ENCODE measurements at places on chromosomes 16 and 17. TPM values are rescaled to one million over a fixed set of nuclear protein-coding genes. Genes with fewer than 3 reads are reported as not detected.
A peak's percentile ranks its signal among the peaks of the same experiment; 100 is the strongest.

- H3K27ac ChIP-seq = peak overlapping the region; percentile 79
- no peak overlapping the region for H3K4me3 ChIP-seq
- peak; percentile 50 for DNase-seq
- H3K4me1 ChIP-seq = peaks cover 25% of the 10 kb centered on the region
- H3K27me3 ChIP-seq = no peaks in the 10 kb centered on the region
These were observed 10.0 kb upstream of the PHLPP2 start for GRCh38 chr16:71734511-71734910.

- H3K4me3 ChIP-seq = no peak overlapping the region
- H3K27me3 ChIP-seq = no peaks in the 10 kb centered on the region
- no peak overlapping the region for H3K27ac ChIP-seq
- no peaks in the 10 kb centered on the region for H3K36me3 ChIP-seq
- no peaks in the 10 kb centered on the region for H3K4me1 ChIP-seq
These were observed 549.4 kb upstream of the CDH5 start for GRCh38 chr16:65817066-65817465.

GRCh38 chr17:50779747-50780353 lies 12.5 kb upstream of the ANKRD40CL start:
- H3K36me3 ChIP-seq = no peaks in the 10 kb centered on the region
- H3K27me3 ChIP-seq = no peaks in the 10 kb centered on the region
- DNase-seq = no peak
- no peaks in the 10 kb centered on the region for H3K4me1 ChIP-seq
- no peak overlapping the region for H3K4me3 ChIP-seq

DNA sequence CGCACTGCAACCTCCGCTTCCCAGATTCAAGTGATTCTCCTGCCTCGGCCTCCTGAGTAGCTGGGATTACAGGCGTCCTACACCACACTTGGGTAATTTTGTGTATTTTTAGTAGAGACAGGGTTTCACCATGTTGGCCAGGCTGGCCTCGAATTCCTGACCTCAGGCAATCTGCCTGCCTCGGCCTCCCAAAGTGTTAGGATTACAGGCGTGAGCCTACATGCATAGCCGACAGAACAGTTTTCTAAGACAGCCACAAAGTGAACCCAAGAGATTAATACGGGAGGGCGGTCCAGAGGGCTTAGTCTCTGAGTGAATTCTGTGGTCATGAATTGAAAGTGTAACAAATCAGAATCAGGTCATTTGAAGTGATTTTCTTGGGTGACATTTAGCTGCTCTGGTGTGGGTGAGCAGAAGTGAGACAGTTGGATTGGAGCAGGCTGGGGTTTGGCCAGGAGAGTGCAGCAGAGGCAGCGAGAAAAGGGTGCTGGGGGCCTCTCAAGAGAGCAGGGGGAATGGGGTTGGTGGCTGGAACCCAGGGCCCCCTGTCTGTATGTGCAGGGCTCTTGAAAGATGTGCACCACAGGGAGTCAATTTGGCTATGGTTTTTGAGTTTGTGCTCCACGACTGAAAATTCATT lies 231.4 kb upstream of the WSCD1 start:
- no peaks in the 10 kb centered on the region for H3K36me3 ChIP-seq
- H3K27ac ChIP-seq = no peak overlapping the region
- H3K4me3 ChIP-seq = no peak overlapping the region
- H3K27me3 ChIP-seq = no peaks in the 10 kb centered on the region
- no peaks in the 10 kb centered on the region for H3K4me1 ChIP-seq
- no peak for DNase-seq

DNA sequence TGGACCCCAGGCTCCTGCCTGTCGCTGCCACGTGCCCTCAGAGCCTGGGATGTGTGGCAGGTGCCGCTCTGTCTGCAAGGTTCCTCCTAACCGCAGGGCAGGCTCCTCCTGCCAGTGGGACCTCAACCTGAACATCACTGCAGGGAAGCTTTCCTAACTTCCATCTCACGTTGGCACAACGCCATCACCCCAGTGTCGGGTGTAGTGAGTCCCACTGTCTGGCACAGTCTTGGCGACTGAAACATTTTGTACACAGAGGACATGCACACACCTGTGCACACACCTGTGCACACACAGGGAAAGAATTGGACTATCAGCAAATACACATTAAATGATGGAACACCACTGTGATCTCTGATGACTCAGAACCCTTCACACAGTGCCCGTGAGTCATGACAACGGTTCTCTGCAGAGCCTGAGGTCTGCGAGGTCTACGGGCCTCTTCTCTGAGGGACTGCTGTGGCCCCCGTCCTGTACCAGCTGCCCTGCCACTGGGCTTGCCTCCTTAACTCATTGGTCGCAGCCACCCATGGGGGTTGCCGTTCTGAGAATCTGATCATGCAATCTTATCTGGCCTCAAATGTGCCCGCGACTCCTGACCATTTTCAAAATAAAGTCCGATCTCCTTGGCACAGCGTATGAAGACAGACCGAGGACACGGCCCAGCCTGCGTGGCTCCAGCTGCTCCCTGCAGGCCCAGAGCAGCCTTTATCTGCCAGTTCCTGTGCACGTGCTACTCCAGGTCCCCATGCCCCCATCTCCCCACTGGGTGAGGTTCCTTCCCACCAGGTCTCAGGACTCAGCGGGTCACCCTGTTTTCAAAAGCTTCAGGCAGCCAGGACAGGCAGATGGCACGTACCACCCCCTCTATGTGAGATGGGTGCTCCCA lies 7.6 kb downstream of the CCDC57 start:
- H3K36me3 ChIP-seq = peaks cover 2% of the 10 kb centered on the region
- peak overlapping the region; percentile 96 for H3K27ac ChIP-seq
- no peak overlapping the region for H3K4me3 ChIP-seq
- no peaks in the 10 kb centered on the region for H3K27me3 ChIP-seq
- peaks cover 15% of the 10 kb centered on the region for H3K4me1 ChIP-seq

The ABCC12 gene
- not detected for total RNA-seq

The IKZF3 gene
- 2.8 TPM for total RNA-seq

The BICDL2 gene
- total RNA-seq = 10.6 TPM

The EME1 gene
- total RNA-seq = 48.5 TPM

- no peak for DNase-seq
- H3K27me3 ChIP-seq = no peaks in the 10 kb centered on the region
- H3K4me3 ChIP-seq = no peak overlapping the region
- no peaks in the 10 kb centered on the region for H3K36me3 ChIP-seq
- H3K4me1 ChIP-seq = no peaks in the 10 kb centered on the region
These were observed 35.0 kb upstream of the HSBP1 start for GRCh38 chr16:83772806-83773205.

The CRYM gene
- total RNA-seq = not detected

- H3K27me3 ChIP-seq = no peaks in the 10 kb centered on the region
- H3K4me1 ChIP-seq = peaks cover 9% of the 10 kb centered on the region
- no peak overlapping the region for H3K4me3 ChIP-seq
- H3K36me3 ChIP-seq = no peaks in the 10 kb centered on the region
These were observed 148.7 kb downstream of the GRIN2A start for GRCh38 chr16:10033556-10033955.

The NHLRC4 gene
- not detected for total RNA-seq

DNA sequence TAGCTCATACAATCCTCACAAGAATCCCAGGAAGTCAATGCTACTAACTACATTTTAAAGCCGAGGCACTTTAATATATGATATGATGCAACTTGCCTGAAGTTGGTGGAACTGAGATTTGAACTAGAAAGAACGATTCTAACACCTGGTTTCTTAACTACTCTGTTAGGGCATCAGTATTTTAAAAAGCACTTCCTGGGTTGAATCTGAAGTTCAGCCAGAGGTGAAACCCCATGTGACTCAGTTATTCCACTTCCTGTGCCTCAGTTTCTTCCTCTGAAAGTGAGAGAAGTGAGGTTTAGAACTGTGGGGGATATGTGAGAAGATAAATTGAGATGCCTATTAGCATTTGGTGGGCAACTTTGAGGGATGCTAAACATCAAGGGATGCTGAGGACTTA lies 129.4 kb upstream of the ANKFN1 start:
- no peak overlapping the region for H3K4me3 ChIP-seq
- H3K4me1 ChIP-seq = no peaks in the 10 kb centered on the region
- H3K36me3 ChIP-seq = no peaks in the 10 kb centered on the region
- no peak for DNase-seq
- H3K27me3 ChIP-seq = peaks cover 1% of the 10 kb centered on the region

- H3K36me3 ChIP-seq = no peaks in the 10 kb centered on the region
- DNase-seq = no peak
- H3K4me1 ChIP-seq = peaks cover 12% of the 10 kb centered on the region
These were observed 906 bp upstream of the FOXL1 start for GRCh38 chr16:86577314-86577971.

The TMEM220 gene
- total RNA-seq = not detected

DNA sequence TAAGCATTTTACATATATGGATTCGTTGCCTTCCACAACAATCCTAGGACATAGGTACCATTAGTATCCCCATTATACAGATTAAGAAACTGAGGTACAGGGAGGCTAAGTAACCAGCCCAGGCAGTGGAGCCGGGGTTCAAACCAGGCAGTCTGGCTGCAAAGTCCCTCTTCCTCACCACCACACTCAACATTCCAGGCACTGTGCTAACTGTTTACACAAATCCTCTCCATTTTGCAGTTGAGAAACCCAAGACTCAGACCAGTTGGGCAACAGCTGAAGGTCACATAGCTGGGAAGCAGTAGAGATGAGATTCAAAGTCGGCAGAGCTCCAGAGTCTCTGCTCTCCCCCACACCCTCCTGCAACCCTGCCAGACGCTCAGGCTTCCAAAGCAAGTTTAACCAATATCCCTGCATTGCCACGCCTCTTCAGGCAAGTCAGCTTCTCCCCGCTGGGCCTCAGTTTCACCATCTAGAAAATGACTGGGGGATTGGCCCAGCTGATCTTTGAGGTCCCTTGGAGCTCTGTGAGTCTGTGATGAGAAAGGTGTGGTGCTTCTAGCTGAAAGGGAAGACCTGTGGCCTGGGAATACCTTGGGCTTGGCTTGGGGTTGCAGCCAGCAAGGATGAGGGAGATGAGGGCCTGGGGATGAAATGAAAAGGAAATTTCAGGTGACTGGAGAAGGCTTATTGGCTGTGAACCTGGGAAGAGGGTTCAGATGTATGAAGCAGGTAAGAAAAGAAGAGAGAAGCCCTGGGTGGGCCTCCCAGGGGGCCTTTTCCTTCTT lies 14.0 kb downstream of the CCR7 start:
- no peak overlapping the region for H3K4me3 ChIP-seq
- peak; percentile 67 for DNase-seq
- H3K27ac ChIP-seq = peak overlapping the region; percentile 65
- H3K27me3 ChIP-seq = no peaks in the 10 kb centered on the region
- H3K36me3 ChIP-seq = no peaks in the 10 kb centered on the region

DNA sequence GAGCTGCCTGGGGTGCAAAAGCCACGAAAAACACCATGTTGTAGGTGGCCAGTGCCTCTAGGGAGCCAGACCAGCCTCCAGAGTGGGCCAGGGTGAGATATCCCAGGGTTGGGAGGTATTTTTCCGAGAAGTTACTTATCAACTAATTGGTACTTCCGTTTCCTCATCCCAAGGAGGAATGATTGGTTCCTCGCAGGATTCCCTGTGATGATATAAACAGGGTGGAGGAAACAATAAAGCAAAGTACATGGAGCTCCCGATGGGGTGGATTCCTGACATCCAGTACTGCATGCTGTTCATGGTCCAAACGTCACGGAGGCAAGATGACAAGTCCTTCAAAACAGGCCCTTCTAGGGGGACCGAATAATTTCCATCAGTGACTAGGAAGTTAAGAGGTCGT lies 39.4 kb upstream of the FOXF1 start:
- H3K4me1 ChIP-seq = no peaks in the 10 kb centered on the region
- H3K4me3 ChIP-seq = no peak overlapping the region
- no peak for DNase-seq
- H3K27ac ChIP-seq = no peak overlapping the region
- no peaks in the 10 kb centered on the region for H3K27me3 ChIP-seq

GRCh38 chr16:88343271-88343791 lies 39.4 kb upstream of the ZNF469 start:
- no peak overlapping the region for H3K27ac ChIP-seq
- no peak overlapping the region for H3K4me3 ChIP-seq
- no peaks in the 10 kb centered on the region for H3K36me3 ChIP-seq
- no peaks in the 10 kb centered on the region for H3K4me1 ChIP-seq
- DNase-seq = no peak
- no peaks in the 10 kb centered on the region for H3K27me3 ChIP-seq

GRCh38 chr17:67671493-67671892 lies 46.2 kb upstream of the NOL11 start:
- H3K4me3 ChIP-seq = no peak overlapping the region
- H3K4me1 ChIP-seq = 0 out of 2 replicates have a peak, but pooled peaks cover 8% of the 10 kb centered on the region
- no peaks in the 10 kb centered on the region for H3K36me3 ChIP-seq

DNA sequence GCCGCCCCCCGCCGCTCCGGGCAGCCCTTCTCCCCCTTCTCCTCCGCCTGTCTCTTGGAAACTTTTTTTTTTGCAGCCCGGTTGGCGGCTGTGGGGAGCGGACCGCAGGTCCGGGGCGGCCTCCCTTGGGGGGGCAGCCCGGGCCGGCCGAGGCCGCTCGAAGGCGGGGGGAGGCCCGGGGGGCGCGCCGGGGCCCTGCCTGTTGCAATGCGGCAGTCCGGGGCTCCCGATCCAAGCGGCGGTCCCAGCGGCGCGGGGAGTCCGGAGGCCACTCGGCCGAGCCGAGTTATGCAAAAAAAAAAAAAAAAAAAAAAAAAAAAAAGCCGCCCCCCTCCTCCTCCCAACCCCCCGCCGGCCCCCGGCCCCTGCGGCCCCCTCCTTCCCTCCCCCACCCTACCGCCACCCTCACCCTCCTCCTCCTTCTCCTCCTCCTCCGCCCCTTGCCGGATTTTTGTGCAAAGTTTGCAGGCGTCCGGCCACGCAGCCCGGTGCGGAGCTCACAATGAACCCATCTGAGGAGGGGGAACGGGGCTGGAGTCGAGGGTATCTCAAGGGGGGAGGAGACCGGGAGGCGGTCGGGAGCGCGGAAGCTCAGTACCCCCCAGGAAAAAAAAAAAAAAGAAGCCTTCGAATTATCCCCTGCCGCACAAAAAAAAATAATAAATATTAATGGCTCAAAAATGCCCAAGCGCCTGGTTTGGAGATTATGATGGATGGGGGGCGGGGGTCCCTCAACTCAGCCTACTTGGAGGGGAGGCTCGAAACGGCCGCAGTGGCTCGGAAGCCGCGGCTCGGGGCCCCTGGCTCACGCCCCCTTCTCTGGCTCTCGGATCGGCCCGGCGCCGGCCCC lies at the start of gene ZNF423:
ZNF423 (minus strand) TSS at position 291 of the 850 bp plus-strand sequence. CDS start 338 bp downstream, outside the sequence.
- H3K4me1 ChIP-seq = peaks cover 33% of the 10 kb centered on the region
- peaks cover 4% of the 10 kb centered on the region for H3K27me3 ChIP-seq
- peak within 1 kb of the TSS; percentile 61 for H3K4me3 ChIP-seq
- H3K36me3 ChIP-seq = no peaks in the 10 kb centered on the region
- H3K27ac ChIP-seq = no peak within 1 kb of the TSS

The TBC1D3C gene
- total RNA-seq = not detected

The GLOD4 gene
- 69.7 TPM for total RNA-seq

The SCARF1 gene
- total RNA-seq = 0.51 TPM

- H3K36me3 ChIP-seq = no peaks in the 10 kb centered on the region
- H3K27me3 ChIP-seq = no peaks in the 10 kb centered on the region
- no peak for DNase-seq
- H3K27ac ChIP-seq = no peak overlapping the region
- H3K4me3 ChIP-seq = no peak overlapping the region
- peaks cover 5% of the 10 kb centered on the region for H3K4me1 ChIP-seq
These were observed 6.8 kb upstream of the SP6 start for GRCh38 chr17:47857551-47858455.

GRCh38 chr17:31583772-31584356 lies 192.4 kb downstream of the RAB11FIP4 start:
- H3K27me3 ChIP-seq = no peaks in the 10 kb centered on the region
- H3K4me3 ChIP-seq = no peak overlapping the region
- no peak overlapping the region for H3K27ac ChIP-seq
- no peaks in the 10 kb centered on the region for H3K4me1 ChIP-seq
- no peak for DNase-seq

GRCh38 chr16:14462811-14463210 lies 167.2 kb downstream of the PARN start:
- H3K27ac ChIP-seq = no peak overlapping the region
- no peaks in the 10 kb centered on the region for H3K36me3 ChIP-seq
- H3K4me1 ChIP-seq = no peaks in the 10 kb centered on the region
- no peak for DNase-seq
- no peak overlapping the region for H3K4me3 ChIP-seq
- H3K27me3 ChIP-seq = no peaks in the 10 kb centered on the region

The PPP1R27 gene
- total RNA-seq = 0.93 TPM

Data from Caco-2 (cell line).